ENCODE measurements at places on chromosomes 6 and 20.
A peak's percentile ranks its signal among the peaks of the same experiment; 100 is the strongest.

DNA sequence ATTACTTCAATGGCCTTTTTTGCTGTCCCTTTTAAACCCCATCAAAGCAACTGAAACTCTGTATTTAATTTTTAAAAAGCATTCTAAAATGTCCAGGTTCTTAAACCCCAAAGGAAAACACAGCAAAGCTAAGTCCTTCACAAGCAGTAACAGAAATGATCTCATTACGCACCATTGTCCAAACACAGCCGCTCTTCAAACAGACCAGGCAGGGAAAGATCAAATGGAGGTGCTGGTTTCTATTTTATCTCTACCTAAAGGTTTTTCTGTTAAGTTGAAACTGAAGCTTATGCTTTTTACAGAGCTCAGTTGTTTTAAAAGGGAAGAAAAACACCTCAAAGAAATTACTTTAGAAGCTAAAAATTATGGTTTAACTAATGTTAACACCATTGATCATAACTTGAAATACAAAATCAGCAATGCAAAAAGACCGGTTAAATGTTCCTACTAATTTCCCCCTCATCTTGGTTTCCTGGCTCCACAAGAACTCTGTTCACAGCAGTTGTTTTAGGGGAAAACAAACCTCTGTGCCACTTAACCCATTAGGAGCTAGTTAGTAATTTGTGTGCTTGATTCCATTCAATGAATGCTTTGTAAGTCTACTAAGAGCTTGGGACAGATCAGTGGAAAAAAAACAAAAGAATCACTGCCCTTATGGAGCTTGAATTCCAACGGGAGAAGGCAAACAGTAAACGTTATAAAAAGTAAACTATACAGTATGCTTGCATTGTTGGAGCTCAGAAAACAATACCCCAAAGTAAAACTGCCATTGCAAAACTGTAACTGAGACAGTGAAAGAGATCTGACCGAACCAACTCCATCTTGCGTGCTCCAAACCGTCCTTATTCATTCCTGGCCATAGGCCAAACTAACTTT is 87.4 kb downstream of the CD24 start:
- DNase-seq: no peak

DNA sequence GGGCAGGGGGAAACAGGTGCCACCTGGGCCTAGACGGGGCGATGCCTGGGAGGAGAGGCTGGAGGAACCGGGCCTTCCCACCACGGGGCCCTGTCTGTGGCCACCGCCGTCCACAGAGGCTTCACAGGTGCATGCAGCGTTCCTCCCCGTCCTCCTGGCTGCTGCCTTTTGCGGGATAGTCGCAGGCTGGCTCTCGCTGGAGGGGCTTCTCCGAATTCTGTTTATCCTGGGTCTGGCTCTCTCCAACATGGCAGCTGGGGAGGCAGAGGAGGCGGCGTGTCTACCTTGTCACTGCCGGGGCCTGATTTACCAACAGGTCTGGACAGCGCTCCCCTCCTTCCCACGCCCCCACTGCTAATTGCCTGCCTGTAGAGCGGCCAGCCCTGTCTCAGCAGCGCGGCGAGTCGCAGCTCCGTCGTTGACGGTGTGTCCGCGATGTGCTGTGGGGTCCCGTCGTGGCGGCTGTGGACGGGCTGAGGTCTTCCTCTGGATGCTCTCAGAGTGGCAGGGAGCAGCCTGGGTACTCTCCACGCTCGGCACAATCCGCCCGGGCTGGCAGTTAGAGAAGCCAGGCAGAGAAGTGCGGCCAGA is 262.9 kb downstream of the TAF4 start:
- no peak for DNase-seq

DNA sequence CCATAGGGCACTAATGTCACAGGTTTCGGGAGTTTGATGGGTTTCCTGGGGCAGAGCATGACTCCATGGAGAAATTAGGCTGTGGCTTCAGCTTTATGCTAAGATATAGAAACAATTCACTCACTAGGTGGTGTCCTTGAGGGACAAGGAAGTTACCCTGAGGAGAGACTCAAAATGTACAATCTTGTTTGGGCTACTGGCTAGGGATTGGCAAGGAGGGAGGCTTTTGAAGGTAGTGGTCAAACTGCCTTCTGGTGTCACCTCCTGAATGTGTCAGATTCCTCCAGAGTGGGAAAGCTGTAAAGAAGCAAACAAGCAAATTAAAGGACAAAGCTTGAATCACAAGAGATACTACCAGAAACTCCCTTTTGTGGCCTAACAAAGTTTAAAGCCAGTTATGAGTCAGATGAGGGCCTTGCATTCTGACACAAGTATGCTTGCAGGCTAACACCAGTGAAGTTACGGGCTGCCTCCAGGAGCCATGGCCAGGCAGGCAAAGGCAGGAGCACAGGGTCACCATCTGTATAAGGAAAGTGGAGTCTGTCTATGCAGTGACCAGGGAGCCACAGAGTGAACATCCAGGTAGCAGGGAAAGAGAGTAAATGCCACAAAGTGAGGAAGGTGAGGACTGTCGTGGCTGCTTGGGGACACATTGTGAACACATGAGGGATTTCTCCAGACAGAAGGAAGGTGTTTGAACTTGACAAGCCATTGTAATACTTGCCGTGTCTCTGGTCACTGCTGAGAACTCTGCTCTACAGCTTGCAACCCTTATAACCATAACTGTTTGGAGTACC is 107.7 kb upstream of the DTNBP1 start:
- DNase-seq: peak; percentile 38

DNA sequence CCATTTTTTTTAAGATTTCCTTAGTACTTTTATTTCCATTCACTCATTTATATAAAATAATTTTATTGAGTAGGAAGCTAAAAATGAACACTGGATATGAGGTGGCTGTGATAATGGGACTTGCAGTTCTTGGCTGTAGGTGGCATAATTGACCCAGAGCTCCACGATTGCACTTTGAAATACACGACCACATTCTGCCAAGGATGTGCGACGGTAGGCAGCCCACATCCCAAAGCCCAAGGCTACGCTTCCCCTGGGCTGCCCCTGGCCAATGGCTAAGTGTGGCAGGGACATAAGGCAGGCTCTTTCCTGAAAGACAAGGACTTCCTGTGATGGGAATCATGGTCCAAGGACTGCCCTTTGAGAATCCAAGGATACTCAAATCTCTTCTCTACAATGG is 43.7 kb upstream of the ADTRP start:
- DNase-seq: no peak

- DNase-seq: peak; percentile 74
These were observed 960 bp downstream of the ATP9A start for GRCh38 chr20:51766994-51767866.

DNA sequence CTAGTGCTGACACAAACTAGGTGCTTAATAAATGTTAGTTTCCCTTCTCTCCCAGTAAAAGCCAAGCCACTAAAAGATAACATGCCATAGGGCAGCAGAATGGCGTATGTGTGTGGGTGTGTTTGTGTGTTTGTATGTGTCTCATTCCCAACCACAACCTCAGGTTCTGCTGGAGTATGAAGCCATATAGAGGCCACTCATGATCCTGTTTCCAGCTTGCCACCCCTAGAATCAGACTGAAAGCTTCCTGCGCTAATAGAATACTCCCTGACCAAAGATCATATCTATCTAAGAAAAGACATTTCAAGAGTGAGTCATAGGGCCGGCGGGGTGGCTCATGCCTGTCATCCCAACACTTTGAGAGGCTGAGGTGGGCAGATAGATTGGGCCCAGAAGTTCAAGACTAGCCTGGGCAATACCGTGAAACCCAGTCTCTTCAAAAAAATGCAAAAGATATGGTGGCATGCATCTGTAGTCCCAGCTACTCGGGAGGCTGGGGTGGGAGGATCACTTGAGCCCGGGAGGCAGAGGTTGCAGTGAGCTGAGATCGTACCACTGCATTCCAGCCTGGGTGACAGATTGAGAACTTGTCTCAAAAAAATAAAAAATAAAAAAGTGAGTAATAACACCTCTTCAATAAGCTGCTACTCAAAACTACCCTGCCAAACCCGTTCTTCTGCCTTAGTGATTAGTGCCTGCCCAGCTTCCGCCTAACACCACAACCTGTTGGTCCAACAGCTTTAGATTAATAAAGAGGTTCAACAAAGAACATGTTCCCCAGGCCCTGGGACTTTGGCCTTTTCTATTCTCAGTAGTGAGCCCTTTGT is 11.8 kb upstream of the SNRPC start:
- DNase-seq: peak; percentile 13

GRCh38 chr6:133040094-133040802 is 200.9 kb upstream of the EYA4 start:
- no peak for DNase-seq

- no peak for DNase-seq
These were observed 45.0 kb downstream of the LIN28B start for GRCh38 chr6:105001906-105002305.

DNA sequence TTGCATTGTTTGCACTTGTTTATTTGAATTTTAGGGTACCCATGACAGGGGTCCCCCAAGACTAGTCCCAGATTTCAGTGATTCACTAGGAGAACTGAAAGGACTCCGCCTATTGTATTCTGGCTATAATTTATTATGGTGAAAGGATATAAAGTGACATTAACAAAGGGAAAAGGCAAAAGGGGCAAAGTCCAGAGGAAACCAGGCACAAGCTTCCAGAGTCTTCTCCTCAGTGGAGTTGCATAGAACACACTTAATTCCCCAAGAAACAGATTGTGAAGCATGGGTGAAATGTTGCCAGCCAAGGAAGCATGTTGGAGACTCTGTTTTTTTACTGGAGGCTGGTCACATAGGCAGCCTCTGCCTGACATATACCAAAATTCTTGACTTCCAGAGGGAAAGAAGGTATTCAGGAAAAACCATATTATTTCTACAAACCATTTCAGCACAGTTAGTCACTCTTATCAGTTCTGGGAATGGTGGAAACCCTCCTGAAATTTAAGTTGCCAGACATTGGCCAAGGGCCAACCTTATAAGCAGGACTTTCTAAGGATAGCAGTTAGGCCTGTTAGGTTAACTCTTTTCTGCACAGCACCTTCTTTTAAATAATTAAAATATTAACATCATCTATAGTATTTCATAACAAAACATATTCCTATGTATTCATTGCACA is 71.8 kb downstream of the FIG4 start:
- no peak for DNase-seq

- DNase-seq: no peak
These were observed 125.1 kb downstream of the TOX2 start for GRCh38 chr20:44039741-44040140.

DNA sequence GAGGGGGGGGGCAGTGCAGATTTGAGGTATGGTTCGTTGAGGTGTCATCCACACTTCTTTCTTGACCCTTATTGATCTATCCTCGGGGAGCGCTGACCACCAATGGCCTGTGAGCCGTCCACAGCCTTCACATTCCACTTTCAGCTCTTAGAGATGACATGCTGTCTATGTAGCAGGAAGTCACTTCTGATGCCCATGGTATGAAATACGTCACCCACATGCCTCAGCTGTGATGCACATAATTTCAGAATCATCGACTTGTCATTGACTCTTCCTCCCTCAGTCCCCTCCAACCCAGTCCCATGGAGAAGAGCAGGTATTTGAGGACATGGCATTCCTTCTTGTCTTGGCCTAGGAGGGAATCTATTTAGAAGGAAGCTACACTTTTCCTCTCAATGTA is 4.7 kb upstream of the ADGRF5 start:
- DNase-seq: no peak

DNA sequence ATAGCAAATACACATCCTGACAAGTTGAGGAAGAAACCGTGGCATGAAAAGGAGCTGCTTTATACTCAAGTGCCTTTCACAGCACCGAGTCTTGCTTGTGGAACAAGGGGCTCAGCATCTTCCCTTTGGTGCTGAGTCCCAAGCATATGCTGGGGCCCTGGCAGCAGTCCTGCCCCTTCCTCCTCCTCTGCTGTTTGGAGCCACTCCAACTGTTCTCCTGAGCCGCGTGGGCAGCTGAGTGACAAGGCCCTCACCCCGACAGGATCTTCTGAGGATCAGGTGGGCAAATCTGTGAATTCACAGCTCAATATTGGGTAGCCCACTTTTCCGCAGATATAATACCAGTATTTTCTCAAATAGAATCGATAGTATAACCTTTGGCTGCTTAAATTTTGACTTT is 24.7 kb downstream of the DACT2 start:
- DNase-seq: no peak

DNA sequence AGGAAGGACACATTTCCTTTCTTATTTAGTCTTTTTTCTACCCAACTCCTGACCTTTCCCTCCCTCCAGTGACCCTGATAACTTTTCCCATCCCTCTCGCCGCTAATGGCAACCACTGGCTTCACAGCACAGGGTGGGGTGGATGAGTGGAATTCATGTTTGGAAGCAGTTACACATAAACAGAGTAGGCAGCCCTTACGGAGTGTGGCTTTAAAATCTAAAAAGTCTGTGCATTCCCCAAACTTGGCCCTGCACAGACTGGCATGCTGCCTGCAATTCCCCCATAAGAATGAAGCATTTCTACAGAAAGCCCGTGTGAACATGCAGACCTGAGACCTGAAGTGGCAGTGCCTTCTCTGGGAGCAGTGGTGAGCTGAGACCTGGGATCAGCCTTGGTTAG is 275.9 kb upstream of the PRND start:
- DNase-seq: no peak

DNA sequence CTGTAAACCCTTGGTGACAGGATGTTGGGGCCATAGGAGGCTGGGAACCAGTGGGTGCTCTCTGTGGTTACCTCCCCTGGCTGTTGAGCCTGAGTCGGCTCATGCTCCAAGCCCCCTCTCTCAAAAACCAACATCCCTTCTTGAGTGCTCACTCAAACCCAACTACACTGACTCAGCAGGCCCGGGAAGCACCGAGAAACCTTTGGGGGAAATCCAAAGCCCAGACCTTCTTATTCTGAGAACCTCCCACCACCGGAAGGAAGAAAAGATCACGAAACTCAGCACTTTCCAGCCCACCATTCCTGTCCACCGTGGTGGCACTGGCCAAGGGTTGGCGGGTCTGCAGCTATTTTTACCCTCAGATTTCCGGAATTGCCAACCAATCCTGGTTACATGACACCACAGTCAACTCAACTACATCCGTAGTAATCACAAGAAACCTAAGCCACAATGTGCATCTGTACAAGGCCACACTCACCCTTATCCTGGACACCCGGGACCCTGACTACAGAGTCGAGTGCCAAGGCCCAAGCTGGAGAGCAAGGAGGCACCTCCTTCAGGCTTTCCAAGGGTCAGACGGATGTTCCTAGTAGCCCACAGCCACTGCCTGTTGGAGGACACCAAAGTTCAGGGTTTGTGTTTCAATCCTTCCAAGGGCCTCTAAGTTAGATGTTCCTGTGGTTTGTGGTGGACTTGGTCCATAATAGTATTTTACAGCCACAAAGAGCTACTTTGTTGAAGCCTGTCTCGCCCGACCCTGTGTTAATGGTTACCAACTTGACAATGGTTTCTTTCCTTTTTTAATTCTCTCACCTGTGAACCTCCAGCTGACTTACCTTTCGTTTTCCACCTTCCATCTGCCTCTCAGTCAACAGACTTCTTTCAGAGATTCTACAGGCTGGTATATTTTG is 317.0 kb downstream of the CDC5L start:
- DNase-seq: peak; percentile 50

GRCh38 chr6:129369737-129370136 is 340.2 kb downstream of the ARHGAP18 start:
- no peak for DNase-seq

GRCh38 chr20:43955062-43955749 is 40.6 kb downstream of the TOX2 start:
- peak; percentile 66 for DNase-seq

Data from stimulated activated CD4-positive, alpha-beta T cell treated with anti-CD3 and anti-CD28 coated beads, Interleukin-15, amount 100 ng/mL, for 24 hours (primary cell).